SW 1271 (cell line): ENCODE measurements at places on chromosomes 5 and 9.

GRCh38 chr5:4804691-4805360 lies 335.3 kb upstream of the ADAMTS16 start:
- no peak for DNase-seq

DNA sequence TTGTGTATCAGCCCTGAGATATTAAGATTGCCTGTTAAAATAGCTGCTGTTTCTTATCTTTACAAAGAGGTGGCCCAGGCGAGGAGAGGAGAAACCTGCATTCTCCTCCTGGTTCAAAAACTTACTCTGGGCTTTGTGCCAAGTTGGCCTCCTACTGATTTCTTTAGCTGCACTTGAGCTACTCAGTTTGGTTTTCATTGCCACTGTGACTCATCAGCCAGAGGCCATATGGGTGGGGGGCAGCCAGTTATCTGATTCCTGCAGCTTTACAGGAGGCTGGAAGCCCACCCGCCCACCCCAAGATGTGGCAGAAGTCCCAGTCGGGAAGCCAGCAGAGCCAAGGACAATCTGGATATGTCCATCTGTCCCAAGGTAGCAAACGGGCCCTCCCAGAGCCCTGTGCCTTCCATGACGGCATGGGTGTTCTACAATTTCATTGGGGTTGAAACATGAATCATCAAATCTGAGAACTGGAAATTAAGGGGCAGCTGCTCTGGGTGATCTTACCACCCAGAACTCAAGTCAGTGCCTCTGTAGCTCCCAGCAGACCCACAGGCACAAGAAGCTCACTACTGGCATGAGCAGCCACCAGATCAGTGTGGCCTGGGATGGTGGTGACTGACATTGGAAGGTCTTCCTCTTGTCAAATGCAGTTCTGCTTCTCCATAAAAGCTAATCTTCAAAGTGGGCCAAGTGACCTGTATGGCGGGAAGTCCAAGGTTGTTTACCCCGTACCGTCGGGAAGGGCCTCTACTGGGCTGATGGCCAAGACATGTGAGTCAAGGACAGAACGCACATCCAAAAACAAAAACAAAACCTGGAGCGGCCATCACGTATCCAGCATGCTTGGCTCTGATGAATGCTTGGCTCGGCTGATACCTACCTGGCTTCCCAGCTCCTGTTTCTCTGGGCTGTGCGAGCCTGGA lies 15.6 kb downstream of the FCN2 start:
- no peak for DNase-seq

DNA sequence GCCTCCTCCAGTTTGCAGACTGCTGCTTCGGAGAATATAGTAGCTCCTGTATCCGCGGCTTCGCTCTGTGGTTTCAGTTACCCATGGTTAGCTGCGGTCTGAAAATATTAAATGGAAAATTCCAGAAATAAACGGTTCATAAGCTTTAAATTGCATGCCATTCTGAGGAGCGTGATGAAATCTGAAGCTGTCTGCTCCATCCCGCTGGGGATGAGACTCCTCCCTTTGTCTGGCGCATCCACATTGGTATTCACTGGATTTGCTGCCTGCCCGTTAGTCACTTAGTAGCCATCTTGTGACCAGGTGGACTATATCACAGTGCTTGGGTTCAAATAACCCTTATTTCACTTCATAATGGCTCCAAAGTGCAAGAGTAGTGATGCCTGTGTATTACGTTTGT lies 36.3 kb downstream of the MSX2 start:
- DNase-seq: no peak

- DNase-seq: no peak
These were observed 159.9 kb downstream of the FANCC start for GRCh38 chr9:95157481-95158151.

DNA sequence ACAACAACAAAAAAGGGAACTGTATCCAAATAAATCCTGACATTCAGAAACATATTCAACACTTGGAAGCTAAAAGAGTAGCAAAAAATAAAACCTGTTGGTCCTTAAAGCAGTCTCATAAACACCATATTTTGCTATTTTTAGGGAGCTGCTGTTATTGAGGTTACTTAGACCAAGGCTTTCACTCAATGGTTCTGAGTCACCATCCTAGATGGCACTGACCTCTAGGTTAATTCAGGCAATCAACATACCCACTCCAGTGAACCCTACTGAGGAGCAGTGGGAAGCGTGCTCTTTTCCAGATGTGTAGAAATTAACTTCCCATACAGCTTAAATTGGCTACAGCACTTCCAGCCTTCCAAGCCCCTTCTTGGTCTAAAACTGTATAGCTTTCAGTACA lies 5.2 kb downstream of the GNAQ start:
- DNase-seq: no peak

DNA sequence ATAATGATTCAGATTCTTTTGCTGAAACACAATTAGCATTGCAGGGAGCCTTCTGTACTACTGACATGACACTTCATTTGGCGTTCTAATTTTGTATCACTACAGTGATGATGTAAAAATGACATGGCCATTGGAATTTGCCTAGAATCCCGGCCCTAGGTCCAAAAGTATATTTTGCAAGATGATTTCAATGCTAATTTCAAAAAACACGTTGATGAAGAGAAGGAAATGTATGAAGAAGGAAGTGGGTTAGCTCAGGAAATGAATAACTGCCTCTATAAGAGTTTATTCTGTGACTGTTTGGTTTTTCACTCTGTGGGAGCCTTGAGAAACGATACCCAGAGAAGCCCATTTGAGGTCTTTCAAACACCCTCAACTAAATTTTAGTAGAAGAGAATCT lies 59.3 kb downstream of the OSTF1 start:
- DNase-seq: no peak

DNA sequence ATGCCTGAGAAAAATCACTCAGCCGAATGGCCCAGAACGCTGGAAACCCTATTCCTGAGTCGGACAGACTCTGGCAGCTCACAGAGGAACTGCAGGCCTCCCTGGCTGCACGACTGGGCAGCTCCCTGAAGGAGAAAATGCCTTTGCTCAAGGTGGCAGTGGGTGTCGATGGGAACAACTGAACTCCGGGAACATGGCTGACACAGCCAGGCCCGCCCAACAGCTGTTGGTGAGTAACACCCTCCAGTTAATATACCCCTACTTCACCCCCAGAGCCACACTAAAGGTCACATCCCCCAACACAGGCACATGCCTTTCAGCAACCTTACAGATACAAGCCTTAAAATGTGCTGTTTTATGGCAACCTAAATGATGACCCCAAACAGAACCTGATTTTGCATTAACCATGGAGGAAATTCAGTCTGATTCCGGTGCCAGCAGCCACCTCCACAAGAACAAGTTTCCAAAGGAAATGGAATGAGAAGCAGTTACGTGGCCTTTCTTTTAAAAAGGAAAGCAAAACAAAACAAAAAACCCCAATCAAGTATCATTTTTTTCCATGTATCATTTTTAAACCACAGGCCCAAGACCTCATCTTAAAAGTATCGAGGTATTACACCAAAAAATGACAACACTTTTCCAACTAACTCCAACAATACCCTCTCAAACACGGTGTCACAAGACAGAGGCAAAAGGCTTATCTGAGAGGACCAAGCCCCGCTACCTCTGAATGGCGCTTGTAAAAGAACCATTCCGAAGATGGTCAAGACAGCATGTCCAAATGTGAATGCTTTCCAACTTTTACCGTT lies 3.1 kb downstream of the KLF9 start:
- peak; percentile 22 for DNase-seq

GRCh38 chr9:125996791-125997190 lies 249.6 kb downstream of the PBX3 start:
- DNase-seq: no peak

GRCh38 chr9:134666208-134666607 lies 24.6 kb downstream of the COL5A1 start:
- DNase-seq: no peak

DNA sequence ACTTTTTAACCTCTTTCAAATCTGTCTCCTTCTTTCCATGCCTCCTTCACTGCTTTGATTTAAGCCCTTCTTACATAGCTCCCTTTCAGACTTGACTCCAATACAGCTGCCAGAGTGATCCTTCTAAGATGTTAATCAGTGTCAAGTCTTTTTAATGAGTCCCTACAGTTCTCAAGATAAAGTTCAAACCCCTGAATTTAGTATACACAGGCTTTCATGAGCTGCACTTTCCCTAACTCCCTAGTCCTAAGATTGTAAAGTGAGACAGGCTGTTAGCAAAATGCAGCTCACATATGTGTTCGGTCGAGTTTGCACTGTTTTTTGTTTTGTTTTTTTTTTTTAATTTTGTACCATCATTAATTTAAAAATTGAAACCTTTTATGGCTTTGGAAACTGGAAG lies 190.4 kb upstream of the VCAN start:
- DNase-seq: no peak

DNA sequence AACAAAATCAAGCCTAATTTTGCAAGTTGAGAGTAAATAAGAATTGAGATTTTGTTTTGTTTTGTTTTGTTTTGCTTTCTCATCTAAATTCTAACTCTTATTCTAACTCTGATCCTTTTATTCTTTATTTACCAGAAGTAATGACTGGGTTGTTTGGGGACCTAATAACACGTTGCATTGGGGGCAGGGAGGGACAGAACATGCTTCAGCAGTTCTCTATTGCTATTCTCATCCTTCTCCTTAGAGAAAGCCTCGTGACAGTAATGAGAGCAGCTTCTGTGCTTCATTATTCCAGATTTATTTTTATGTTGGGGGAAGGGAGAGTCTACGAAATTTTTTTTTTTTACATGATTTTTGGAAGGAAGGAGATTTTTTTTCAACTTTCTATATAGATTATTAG lies 21.1 kb downstream of the CPEB4 start:
- DNase-seq: no peak

DNA sequence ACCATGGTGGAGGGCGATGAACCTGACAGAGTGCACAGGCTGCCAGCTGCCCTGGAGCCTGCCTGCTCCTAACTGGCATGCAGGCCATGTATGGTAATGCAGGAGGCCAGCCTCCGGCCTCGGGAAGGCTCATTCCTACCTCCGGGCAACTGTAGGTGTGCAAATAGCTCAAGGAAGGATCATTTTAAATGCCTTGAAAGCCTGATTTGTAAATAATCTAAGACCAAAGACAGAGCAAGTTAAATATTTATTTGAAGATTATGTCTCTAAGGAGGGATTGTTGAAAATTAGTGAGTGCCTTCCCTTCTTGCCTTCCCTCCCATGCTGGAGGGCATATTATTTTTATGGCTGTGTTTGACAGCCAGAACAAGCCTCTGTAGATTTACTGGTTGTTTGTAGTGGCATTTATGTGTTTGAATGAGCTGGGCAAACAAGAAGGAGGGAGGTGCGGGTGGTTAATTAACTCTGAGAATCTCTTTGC lies 285.7 kb upstream of the TUT7 start:
- no peak for DNase-seq

DNA sequence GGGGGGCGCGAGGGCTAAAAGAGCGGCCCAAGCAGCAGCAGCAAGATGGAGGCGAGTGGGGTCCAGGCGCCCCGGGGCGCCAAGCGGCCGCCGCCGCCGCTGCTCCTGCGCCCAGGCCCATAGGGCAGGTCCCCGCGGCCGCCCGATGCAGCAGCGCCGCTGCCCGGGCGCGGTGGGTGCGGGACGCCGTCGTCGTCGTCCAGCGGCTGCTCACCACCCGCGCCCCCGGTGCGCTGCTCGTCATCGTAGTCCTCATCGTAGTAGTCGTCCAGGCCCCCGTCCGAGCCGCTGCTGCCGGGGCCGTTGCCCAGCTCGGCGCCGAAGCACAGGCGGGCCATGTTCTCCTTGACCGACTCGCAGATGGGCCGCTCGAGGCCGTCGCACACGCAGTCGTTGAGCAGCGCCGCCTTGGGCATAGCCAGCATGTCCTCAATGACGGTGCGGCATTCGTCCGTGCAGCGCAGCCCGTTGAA lies 1.5 kb downstream of the GAS1 start:
- no peak for DNase-seq

GRCh38 chr5:122402955-122403685 lies 91.1 kb downstream of the SNCAIP start:
- no peak for DNase-seq

GRCh38 chr9:110157823-110158664 lies 49.9 kb downstream of the C9orf152 start:
- no peak for DNase-seq

GRCh38 chr5:101717721-101718120 lies 578.4 kb downstream of the SLCO4C1 start:
- DNase-seq: no peak

GRCh38 chr5:71894091-71894490 lies 175.0 kb downstream of the CARTPT start:
- DNase-seq: no peak

DNA sequence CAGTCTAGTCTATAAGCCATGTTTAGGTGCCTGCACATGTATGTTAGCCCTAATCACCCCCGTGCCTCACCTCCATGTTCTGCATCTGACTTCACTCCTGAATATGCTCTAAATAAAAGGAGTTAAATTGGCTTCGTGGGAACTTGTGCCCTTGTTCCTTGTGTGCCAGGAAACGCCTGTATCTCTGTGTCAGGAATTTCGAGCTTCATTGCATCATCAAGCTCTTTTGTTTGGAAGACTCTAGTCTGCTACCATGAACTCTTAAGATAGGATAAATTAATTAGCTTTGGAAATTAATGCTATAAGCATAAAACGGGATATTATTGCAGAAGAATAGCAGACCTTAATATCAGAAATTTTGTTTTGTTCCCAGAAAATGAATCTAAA lies 99.2 kb downstream of the ADCY2 start:
- no peak for DNase-seq

GRCh38 chr5:32254881-32255539 lies 57.7 kb downstream of the MTMR12 start:
- DNase-seq: no peak

- DNase-seq: no peak
These were observed 148.8 kb downstream of the MACIR start for GRCh38 chr5:103407402-103407801.

DNA sequence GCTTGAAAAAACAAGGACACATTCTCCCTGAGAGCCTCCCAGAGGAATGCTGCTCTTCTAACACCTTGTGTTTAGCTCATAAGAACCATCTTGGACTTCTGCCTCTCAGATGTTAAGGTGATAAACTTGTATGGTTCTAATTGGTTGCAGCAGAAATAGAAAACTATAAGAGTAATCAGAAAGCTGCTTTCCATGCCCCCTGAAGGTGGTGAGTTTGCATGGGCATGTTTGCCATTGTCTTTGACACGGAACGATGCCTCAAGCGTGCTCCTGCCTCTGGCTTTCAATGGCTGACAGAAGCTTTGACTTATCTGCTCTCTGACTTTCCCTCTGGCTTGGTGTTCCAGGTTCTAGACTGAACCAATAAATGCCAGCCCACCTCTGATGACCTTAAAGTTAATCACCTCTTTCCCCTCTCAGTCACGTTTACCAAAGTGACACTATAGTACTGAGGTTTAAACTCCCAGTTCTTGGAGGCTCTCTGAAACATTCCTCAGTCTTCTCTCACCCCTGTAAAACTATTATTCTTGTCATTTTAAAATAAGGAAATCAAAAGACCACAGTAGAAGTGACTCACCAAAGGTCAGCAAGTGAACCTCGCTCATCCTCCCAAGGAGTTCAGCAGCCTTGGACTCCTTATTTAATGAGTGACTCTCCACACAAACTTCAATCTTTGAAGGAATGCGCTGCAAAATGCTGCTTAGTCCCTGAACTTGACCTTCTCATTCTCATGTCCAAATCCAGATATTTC lies 103.6 kb downstream of the PIK3R1 start:
- DNase-seq: no peak
